Activated naive CD8-positive, alpha-beta T cell treated with anti-CD3 and anti-CD28 coated beads, Interleukin-2, amount 50 U/mL, for 16 hours (primary cell): ENCODE measurements at places on chromosomes 13 and 19.

- DNase-seq, result no peak
Observed at GRCh38 chr13:51328488-51328887, 11.0 kb upstream of the SERPINE3 start.

DNA sequence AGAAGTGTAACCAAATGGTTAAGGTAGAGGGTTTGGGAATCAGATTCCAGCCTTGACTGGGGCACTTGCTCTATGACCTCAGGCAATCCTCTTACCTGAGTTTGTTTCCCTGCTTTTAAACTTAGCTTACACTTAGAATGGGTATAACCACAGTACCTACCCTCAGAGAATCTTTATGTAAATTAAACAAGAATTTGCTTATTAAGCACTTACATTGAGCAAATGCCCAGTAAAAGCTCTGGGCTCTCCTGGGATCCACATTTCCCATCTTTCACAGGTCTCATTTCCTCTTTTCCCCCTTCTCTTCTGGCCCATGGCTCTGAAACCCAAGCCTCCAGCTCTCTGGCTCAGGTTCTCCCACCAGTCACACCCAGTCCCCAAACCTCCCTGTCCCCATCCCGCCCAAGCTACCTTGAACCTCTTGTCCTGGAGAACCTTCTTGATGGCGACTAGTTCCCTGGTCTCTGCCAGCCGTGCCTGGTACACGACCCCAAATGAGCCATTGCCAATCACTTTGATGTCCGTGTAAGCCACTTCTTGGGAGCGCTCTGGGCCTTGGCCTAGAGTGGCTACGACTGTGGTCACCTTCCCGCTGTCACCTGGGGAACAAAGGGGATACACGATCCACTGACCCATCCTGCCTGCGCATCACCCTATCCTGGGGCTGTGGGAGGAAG, 2.7 kb downstream of the GSK3A start:
- no peak for DNase-seq

- DNase-seq, result no peak
Observed at GRCh38 chr13:27721681-27722080, 70.6 kb upstream of the GSX1 start.

DNA sequence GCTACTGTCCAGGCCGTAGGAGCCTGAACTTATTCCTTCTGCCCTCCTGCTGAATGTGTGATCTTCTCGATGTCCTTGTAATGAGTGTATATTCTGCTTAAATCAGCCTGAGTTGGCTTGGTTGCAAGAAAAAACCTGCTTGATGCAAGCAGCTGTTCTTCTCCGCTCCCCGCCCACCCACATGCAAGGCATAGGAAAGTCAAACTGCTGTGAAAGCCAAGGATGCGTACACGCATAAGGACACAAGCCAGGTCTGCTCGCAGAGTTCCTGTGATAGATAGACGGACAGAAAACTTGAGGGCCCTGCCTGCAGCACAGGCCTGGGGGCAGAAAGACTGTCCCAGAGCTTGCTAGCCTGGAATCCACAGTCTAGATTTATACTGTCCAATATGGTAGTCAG, 101.1 kb downstream of the DNAJC15 start:
- DNase-seq, result no peak
